NCI-H146 (cell line): ENCODE measurements at places on chromosomes 3 and 15.
A peak's percentile ranks its signal among the peaks of the same experiment; 100 is the strongest.

DNA sequence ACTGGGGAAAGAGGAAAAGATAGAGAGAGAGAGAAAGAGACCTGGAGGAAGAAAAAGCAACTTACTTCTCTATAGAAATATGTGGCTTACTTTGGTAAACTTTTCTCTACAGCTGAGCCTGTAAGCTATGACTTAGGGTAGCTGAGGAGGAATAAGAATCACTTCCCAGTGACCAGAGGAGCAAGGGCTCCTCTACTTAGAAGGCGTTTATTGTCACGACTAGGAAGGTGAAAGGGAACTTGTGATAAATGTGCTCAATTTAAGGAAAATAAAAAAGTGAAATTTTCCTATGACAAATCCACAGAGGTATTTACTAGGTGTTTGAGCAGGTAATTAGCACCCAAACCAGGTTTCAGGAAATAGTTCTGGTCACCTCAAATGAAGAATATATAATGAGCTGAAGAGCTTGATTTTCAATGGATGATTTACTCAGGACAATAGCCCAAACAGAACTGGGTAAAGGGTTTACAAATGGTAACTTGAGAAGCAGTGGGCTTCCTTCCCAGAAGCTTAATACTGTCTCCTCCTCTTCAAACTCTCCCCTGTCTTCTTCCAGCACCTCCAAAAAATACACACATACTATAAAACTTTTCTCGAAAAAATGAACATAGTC, 46.1 kb downstream of the SOX2 start:
- DNase-seq: peak; percentile 92

DNA sequence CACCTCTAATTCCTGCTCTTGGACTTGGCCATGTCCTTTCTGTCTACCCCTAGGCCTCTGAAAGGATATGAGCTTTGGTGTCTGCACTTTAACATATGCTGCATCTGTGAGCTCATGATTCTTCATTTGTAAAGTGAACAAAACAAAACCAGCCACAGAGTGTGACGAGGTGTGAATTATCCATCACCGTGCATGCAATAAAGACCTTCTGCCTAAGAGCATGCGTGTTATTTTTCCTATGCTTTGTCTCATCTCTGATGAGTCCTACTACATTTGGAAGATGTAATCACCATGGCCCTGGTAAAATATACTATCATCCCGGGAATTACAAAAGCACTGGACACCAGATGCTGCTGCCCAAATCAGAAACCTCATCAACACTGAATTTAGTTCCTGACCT, 103.5 kb upstream of the KCNAB1 start:
- DNase-seq: no peak

GRCh38 chr3:194852831-194853508, 167.3 kb downstream of the FAM43A start:
- no peak for DNase-seq

GRCh38 chr3:195809796-195810454, 1.8 kb downstream of the MUC4 start:
- no peak for DNase-seq

DNA sequence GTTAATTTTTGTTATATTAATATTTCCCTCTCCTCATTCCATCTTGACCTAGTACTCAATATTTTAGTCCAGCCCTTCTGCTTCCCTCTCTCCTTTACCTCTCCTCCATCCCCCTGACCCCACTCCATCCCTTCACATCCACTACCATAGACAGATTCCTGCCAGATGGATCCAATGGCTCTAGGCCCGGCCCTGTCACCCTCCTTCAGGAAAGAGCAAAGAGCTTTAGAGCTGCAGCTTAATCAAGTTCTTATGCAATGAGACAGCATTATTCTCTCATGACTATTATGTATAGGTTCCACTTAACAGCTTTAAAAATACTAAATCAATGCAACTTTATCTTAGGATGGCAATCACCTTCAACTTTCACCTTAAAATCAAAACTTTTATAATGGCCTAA, 200.7 kb upstream of the TTC14 start:
- no peak for DNase-seq

DNA sequence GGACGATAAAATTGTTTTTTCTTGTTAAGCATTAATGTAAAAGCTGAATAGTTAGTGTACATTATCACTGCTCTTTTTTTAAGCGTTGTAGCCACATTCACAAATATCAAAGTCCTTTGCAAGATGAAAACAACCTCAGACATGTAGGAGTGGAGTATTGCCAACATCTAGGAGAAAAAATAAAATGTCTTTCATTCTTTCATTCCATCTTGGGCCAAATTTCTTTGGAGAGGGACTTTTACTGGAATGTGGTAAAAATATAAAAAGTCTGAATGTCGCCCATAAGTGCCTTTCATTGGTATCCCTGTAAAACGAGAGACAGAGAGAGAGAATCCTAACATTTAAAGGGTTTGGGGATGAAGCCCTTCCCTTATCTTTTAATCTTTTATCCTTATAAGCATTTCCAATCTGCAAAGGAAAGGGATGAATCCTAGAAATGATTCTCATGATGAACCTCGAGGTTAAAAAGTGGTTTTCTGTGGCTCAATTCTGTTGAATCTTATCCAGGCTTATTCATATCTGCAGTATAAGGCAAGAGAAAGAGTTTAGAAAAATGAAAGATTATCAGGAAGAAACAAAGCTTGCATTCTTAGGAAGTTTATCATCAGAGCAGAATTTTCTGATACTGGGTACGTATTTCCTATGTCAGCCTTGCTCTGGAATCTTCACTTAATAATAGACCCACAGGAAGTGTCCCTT, 1031.7 kb downstream of the MCTP2 start:
- no peak for DNase-seq

- DNase-seq: no peak
These were observed 50.2 kb upstream of the CCR4 start for GRCh38 chr3:32901005-32901932.

GRCh38 chr3:155737844-155738460, 6.9 kb downstream of the PLCH1 start:
- DNase-seq: no peak

- DNase-seq: no peak
These were observed 773.1 kb downstream of the AGBL1 start for GRCh38 chr15:86852741-86853140.

- DNase-seq: no peak
These were observed 34.6 kb downstream of the THSD4 start for GRCh38 chr15:71149646-71150557.

- no peak for DNase-seq
These were observed 15.5 kb downstream of the ATOSA start for GRCh38 chr15:52663536-52664294.

- DNase-seq: no peak
These were observed 43.8 kb downstream of the OSBPL10 start for GRCh38 chr3:31937225-31937624.

- peak; percentile 72 for DNase-seq
These were observed 150.6 kb downstream of the ADAMTS17 start for GRCh38 chr15:100191161-100191560.

- DNase-seq: peak; percentile 74
These were observed 147.4 kb downstream of the TJP1 start for GRCh38 chr15:29674661-29675533.

DNA sequence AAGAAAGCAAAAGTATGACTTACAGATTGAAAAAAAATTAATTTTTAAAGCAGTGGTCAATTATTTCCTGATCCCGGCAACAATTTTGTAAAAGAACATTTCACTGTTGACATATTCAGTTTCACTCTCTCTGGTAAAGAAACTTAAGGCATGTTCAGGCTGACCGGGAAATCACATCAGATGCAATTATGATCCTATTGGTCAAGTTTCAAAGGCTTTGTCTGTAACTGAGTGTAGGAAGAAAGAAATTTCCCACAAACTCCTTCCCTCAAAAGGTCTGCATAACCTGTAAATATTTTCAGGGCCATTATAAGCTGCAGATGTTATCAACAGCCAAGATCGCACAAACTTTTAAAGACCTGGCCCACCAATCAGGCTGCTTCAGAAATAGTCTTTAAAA, 205.4 kb upstream of the IGF1R start:
- no peak for DNase-seq

DNA sequence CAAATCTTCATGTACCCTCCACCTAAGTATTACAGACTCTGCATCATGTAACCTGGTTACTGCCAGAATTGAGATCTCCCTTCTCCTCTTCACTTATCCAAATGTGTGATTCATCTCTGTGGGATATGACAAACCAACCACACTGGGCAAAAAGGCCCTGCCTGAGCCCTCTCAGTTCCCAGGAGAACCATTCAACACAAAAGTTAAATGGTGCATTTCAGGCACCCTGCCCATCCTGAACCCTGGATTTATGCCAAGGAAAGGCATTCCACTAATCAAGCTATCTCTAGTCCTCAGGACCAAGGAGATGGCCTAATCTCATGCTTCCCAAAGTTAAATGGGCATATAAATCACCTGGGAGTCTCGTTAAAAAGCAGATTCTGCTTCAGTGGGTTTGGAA, 108.5 kb downstream of the TNIK start:
- no peak for DNase-seq

DNA sequence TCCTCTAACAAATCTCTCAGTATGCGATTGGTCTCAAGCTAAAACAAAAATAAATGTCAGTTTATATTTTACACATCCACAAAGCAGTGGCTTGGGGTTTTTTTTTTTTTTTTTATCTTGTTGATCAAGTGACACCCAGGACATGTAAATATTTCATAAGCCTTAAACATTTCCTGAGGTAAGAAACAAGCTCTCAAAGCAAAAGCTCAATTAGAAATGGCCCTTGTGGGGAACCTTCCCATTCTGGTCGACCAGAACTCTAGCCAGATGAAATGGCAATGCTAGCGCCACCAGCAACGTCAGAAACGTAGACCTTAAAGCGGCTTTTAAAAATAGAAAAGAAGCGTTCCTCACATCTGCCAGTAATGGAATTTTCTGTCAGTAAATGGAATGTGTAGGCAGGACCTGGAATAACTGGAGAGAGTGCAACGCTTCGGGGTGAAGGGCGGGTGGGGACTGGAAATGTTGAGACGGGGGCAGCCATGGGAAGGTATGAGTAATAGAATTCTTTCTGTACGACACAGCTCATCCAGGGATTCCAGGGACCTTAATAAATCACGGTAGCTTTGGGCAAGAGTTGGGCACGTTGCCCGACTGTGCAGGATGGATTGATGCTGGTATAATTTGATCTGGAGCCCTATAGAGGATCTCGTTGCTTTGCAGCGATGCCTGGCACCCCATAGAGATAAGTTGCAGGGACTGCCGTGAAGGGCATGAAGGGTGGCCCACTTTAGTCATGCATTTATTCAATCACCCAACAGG, 44.4 kb downstream of the BTD start:
- no peak for DNase-seq

DNA sequence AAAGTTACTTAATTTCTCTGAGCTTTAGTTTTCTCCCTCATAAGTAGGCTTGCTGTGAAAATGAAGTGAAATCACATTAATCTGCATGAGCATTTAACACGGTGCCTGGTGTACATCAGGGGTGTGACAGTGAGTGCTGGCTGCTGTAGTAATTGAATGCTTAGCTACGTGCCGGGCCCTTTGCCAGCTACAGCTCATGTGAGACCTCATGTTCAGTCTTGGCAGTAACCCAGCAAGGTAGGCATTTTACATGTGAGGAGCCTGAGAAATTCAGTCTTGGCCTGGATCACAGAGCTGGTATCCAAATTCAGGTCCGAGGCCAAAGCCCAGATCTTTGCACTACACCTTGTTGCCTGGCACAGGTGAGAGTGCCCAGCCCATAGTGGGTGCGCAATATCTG, 9.1 kb downstream of the GHRL start:
- DNase-seq: no peak

GRCh38 chr3:163605915-163606314, 1472.4 kb downstream of the SI start:
- no peak for DNase-seq

- DNase-seq: peak; percentile 65
These were observed 58.5 kb downstream of the CMSS1 start for GRCh38 chr3:99875929-99876841.

- DNase-seq: no peak
These were observed 549.6 kb upstream of the CCDC54 start for GRCh38 chr3:106827515-106828213.

GRCh38 chr3:124115956-124116355, 124.0 kb upstream of the ROPN1 start:
- no peak for DNase-seq

- DNase-seq: no peak
These were observed 78.5 kb downstream of the HMG20A start for GRCh38 chr15:77499087-77499760.

DNA sequence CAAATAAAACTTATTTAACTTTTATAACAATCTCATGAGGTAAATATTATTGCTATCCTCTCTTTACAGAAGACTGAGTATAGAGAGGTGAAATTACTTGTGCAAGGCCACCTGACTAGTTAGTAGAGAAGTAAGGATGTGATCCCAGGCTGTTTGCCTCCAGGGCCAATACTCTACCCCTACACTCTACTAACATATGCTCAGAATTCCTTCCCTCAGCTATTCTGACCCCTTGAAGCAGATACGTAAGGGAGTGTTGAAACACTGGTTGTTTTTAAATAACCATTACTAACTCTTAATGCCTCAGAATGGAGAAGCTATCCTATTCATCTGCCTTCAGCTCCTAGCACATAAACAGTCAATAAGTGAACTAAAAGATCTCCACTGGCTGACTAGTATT, 24.1 kb downstream of the CSTA start:
- DNase-seq: no peak

- peak; percentile 80 for DNase-seq
These were observed 86.2 kb upstream of the PIAS1 start for GRCh38 chr15:67967871-67968431.

GRCh38 chr3:107524841-107525643, 2.3 kb downstream of the BBX start:
- peak; percentile 79 for DNase-seq

GRCh38 chr3:55984626-55985025, 483.6 kb downstream of the ERC2 start:
- DNase-seq: no peak

DNA sequence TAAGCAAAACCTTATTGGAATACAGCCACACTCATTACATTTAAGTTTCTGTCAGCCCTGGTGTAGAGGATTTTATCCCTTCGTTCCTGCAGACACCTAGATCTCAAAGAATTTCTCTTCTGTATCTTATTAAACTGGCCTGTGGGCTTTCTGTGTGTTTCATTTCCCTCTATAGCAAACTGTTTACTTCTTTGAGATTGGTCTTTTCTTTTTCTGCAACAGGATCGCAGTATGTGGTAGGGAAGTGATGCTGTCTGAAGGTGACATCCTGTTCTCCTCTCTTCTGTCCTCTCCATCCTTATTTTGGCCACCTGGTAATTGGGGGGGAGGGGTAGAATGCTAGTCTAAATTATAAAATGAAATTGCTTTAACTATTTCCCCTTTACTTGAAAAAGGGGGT, 25.5 kb downstream of the ATP1B3 start:
- no peak for DNase-seq

DNA sequence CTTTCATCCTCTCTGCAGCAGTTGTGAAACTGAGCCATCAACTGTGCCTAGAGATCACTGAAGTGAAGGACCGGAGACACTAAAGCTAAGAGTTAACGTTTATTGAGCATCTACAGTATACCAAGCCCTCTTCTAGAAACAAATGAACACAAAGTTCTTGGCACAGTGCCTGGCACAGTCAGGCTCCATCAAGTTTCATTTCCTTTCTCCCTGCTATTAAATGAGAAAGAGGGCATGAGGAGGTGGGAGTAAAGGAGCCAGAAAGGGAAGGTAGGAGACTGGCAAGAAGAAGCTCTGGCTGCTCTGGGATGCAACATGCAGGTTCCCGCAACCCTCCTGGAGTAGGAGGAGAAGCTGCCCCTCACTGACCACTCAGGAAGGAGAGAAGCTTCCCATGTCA, 30.6 kb downstream of the CYP19A1 start:
- DNase-seq: no peak
